ENCODE measurements at places on chromosomes 11 and 22. TPM values are rescaled to one million over a fixed set of nuclear protein-coding genes. Genes with fewer than 3 reads are reported as not detected.

Gene GLB1L2
- polyA plus RNA-seq: 0.11 TPM

DNA sequence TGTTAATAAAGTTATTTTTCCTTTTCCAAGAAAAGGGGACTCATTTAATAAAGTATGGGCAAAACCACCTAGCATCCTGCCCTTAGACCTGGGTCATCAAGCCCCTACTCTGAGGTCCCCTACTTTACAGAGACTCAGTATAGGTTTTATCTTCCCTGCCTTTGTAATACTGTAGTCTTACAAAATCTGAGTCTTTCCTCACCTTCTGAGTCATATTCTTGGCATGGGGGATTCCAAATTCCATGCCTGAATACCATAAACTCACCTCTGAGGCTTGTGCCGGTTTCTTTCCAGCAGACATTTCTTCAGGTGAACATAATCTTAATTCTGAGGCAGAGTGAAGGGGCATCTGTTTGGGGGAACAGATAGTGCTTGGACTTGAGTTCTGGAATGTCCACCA lies 282.5 kb downstream of the KCNA4 start:
- no peak for DNase-seq

DNA sequence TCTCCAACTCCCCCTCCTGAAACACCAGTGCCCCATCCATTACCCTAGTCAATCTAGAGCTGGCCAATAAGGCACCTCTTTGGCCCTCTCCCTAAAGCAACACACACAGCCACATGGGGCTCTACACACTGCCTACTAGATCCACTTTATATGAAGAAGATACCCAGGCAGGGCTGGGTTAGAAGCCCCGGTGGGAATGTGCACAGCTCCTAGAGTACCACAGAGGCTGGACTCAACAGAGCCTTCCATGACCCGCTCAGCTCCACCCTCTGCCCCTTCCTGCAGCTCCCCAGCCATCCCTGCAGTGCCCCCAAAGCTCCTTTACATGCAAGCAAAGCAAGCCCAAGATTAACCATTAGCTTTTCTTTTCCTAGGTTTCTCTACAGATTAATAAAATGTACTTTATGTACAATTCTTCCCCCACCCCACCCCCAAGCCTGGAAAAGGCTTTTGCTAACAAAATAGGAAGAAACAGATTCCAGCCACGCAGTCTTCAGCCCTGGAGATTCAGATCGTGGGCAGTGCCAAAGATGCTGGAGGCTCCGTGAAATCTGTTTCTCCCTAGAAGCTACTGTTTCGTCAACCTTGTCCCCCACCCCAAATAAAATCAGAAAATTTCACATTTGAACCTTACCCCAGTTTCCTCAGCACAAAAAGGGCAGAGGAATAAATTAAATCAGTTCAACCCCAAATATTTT lies 51.8 kb downstream of the IGSF9B start:
- no peak for DNase-seq

DNA sequence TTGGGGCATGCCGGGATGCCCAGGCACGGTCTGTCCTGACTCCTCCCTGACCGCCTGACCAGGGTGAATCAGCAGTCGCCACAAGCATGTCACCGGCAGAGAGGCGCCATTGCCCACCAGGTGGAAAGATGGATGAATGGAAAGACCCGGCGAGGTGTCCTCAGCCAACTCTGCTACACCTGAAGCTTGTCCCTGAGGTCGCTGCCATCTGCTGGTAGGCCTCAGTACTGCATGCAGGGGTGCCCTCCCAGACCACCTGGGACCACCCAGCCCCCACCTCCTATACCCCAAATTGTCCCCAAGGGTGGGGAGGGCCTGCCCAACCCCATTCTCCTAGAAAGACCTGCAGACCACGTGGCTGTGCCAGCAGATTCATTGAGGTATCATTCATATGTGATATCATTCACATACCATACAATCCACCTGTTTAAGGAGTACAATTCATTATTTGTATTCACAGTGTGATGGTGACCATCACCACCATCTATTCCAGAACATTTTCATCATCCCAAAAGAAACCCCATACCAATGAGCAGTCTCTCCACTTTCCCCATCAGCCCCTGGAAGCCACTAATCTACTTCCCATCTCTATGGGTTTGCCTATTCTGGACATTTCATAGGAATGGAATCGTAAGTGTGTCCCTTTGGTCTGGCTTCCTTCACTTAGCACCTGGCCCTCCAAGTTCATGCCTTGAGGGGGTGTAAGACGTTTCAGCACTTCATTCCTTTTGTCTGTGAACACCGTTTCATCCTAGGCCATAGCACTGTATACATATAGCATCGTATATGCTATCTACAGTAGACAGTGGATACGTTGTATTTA lies 17.5 kb downstream of the FGF3 start:
- no peak for DNase-seq

GRCh38 chr11:120710354-120711131 lies 199.0 kb downstream of the GRIK4 start:
- peak; percentile 77 for DNase-seq
